ENCODE measurements at places on chromosomes 11 and 22.

DNA sequence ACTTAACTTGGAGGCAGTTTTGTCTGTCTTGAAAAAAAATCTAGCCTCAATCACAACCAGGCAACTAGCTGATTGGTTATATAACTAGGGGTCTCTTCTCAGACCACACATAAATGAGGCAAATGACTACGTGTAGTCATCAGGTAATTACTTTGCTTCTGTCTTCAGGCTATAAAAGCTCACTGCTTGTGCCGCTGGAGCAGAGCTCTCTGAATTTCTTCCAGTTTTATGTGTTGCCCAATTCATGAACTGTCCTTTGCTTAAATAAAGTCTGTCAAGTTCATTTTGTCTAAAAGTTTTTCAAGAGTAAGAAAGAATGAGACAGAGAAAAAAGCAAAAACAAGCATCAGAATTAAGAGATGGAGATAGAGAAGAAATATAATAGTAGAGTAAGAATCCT is 93.4 kb downstream of the MUC15 start:
- DNase-seq = no peak

DNA sequence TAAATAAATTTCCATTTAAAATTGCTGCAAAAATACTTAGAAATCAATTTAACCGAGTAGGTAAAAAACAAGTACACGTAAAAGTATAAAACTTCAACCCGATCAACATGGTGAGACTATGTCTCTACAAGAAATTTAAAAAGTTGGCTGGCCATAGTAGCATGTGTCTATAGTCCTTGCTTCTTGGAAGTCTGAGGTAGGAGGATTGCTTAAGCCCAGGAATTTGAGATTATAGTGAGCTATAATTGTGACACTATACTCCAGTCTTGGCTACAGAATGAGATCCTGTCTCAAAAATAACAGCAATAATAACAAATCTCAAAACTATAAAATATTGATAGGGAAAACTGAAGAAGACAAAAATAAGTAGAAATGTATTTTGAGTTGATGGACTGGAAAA is 11.1 kb downstream of the CASP4 start:
- DNase-seq = no peak

GRCh38 chr11:24068197-24068596 is 428.7 kb upstream of the LUZP2 start:
- peak; percentile 61 for DNase-seq

DNA sequence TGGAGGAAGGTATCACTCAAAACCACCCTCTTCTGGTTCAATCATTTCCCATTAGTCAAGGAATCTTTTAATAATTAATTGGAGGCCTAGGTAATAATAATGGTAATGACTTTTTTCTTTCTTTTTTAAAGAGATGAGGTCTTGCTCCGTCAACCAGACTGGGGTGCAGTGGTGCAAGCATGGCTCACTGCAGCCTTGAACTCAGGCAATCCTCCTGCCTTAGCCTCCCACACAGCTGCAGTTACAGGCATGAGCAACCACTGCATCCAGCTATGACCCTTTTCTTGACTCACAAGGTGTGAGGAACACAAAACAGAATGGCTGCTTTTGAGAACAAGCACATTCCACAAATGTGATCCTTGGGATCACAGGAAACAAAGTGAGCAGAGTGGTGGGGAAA is 3.6 kb downstream of the POLDIP3 start:
- no peak for DNase-seq

GRCh38 chr11:76997512-76997911 is 36.7 kb upstream of the B3GNT6 start:
- DNase-seq = no peak

DNA sequence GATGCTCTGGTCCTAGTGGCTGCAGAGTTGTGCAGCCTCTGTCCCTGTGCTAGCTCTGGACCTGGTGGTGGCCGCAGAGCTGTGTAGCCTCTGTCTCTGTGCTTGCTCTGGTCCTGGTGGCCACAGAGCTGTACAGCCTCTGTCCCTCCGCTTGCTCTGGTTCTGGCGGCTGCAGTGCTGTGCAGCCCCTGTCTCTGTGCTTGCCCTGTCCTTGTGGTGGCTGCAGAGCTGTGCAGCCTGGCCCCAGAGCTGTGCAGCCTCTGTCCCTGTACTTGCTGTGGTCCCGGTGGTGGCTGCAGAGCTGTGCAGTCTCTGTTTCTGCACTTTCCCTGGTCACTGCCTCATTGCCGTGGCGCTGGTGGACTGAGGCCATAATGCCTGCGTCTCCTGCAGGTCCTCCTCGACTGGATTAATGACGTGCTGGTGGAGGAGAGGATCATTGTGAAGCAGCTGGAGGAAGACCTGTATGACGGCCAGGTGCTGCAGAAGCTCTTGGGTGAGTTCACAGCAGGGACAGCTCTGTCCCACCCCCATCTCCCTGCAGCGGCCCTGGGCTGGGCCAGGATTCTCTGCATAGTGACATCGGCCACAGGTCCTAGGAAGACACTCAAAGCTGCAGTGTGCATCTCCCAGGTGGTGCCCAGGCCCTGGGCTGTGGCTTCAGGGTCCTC is 61.9 kb upstream of the PARVG start:
- DNase-seq = no peak

DNA sequence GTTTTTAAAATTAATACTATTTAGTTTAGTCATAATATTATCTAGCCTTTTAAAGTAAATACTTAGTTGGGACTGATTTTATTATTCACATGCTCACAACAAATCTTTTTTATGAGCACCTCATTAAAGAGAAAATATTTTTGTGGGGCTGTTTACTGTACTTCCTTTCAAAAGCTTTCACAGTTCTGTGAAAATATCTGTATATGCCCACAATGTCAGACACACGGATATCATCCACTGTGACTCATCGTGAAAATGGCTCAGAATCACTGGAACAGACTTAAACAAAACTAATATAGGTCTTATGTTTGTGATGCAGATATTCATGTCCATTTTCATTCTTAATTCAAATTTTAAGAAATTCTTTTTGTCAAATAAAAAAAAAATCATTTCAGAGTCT is 305.2 kb downstream of the RAB38 start:
- no peak for DNase-seq

- DNase-seq = no peak
These were observed 2.2 kb upstream of the TUT1 start for GRCh38 chr11:62593434-62594044.

DNA sequence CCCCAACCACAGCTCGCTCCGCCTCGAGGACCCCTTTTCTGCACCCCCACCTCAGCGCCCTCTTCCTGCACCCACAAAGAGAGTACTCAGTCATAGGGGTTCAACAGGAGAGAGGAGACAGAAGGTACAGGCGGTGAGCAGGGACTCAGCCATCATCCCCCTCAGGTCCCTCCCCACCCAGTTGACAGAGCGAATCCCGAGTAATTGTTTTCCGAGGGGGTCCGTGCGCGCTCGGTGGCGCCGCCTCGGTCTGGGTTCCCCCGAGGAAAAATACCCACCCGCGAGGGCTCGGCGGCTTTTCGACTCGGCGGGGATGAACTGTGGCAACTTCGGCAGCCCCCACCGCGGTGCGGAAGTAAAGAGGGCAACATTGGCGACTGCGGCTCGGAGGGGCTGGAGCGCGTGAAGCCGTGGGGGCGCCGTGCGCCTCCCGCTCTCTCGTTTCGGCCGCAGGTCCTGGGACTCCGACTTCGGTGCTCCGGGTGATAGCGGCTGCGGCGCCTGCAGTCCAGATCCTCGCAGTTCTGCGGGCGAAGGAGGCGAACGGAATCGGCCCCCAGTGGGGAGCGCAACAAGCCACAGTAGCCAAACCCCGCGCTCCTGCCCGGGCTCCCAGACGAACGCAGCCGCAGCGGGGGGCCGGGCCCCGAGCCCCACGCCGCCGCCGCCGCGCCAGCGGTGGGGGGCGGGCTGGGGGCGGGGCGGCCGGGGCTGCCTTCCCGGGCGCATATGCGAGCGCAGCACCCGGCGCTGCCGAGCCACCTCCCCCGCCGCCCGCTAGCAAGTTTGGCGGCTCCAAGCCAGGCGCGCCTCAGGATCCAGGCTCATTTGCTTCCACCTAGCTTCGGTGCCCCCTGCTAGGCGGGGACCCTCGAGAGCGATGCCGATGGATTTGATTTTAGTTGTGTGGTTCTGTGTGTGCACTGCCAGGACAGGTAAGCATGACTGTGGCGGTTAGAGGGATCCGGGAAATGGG is at the start of gene NELL1:
Gene NELL1, plus strand, starts transcription at position 743 of the 976 bp plus-strand sequence.
- DNase-seq = no peak

- no peak for DNase-seq
These were observed 8.7 kb downstream of the SLC22A12 start for GRCh38 chr11:64599698-64600211.

- no peak for DNase-seq
These were observed 371.5 kb downstream of the NXPE2 start for GRCh38 chr11:115049796-115050195.

DNA sequence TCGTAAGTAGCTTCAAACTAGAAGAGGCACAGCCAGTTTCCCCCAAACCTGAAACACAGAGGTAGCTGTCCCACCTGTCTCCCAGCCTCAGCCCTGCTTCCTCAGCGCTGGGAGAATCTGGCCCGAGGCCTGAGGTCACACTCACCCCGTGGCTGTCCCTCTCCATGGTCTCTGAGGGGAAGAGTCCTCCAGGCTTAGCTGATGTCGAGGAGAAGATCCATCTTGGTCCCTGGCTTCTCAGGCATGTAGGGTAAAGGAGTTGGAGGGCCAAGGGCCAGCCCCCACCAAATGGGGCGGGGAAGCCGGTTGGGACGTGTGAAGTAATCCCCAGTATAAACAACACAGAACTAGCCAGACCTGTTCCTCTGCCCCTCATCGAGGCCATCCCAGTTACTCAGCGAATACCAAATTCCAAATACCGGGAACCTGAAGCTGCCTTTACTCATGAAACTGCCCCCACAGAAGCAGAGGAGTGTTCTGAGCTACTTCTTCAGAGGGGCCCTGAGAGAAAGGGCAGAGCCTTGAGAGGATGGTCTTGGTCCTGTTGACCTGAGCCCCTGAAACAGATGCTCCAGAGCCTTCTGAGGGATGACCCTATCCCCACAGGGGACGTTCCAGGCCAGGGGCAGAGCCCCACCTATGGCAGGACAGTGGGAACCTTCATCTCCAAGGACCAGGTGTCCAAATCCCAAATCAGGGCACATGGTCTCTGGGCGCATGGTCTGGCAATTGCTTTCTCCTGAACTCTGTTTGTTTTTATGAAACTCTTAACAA is at the start of gene TMPRSS13:
Gene TMPRSS13, minus strand, starts transcription at position 261 of the 774 bp plus-strand sequence. Its CDS starts 95 bp downstream, at position 166.
- DNase-seq = peak; percentile 69

GRCh38 chr11:6201481-6201880 is 2.5 kb downstream of the OR52W1 start:
- no peak for DNase-seq

- no peak for DNase-seq
These were observed 342.7 kb upstream of the SYN3 start for GRCh38 chr22:33400891-33401290.

- DNase-seq = no peak
These were observed 13.8 kb upstream of the AMOTL1 start for GRCh38 chr11:94754335-94754734.

DNA sequence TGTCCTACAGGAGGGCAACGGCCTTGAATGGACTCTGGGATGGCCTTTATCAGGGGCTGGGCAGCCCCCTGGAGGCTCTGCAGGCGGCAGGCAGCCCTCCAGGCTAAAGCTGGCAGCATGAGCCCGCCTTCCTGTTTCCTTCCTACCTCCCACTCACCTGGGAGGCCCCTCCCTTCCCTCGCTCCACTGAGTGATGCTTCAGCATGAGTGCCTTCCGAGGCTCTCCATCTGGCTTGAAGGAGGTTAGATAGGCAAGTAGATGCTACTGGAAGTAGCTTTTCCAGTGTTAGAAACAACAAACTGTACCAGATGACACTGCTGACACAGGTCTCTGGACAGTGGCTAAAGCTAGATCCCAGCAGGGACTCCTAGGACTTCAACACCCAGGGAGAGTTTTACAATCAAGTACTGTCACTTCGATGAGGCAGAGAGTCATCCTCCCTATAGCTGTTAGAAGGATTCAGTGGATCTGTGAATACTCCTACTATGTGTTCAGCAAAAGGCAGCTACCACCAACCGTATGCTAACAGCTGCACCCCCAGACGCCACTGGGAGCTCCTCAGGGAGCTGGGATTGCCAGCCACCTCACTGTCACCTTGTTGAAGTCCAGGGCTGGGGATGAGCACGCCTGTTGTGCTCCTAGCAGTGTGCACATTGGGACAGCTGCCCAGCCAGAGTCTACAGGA is 4.1 kb upstream of the SLC25A1 start:
- DNase-seq = no peak

- DNase-seq = no peak
These were observed 50.4 kb downstream of the KCNQ1OT1 start for GRCh38 chr11:2649400-2649799.

DNA sequence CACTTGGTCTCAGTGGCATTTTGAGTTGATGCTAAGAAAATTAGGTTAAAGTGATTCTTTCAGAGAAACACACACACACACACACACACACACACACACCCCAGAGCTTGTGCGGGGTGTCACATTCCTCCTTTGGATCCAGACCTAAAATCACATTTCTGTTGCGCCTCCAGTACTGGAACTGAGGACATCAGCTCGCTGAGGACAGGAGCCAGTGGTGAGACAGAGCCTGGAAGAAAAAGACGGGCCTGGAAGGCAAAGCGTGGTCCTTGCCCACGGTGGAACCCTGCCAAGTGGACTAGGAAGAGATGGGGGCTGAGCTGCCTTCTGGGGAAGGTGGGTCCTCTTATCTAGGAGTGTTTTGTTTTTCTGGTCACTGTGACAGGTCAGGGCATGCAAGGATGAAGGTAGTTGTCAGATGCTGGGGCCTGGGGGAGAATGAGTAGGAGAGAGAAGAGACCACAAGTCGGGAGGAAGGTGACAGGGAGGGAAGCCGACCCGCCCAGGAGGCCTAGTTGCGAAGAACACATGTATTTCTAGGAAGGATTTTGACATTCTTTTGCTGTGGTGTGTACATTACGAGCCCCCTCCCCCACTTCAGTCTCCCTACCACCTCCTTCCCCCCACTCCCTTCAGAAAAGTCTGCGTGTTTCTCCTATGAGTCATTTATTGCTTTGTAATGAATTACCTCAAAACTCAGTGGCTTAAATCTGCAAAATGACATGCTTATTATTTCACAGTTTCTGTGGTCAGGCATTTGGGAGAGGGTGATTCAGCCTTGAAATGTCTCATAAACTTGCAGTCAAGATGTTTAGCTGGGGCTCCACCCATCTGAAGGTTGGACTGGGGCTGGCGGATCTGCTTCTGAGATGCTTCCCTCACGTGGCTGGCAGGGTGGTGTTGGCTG is 4.8 kb upstream of the ELFN2 start:
- DNase-seq = no peak

DNA sequence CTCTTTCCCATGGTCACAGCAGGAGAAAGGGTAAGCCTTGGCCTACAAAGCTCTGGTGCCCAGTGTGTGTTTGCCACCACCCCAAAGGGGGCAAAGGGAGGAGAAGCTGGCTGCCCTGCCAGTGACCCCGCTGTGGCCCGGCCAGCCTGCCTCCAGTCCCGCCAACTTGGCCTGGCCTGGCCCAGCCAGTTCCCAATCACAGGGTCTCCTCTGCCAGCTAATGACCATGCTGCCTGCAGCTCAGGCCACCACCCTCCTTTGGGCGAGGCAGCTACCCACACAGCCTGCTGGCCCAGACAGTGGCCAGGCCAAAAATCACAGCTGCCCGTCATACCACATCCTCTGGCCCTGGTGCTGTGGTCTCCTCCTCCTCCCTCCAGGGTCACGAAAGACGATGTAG is 5.1 kb downstream of the GDPD5 start:
- no peak for DNase-seq
